ENCODE measurements at places on chromosomes 12 and 14.

DNA sequence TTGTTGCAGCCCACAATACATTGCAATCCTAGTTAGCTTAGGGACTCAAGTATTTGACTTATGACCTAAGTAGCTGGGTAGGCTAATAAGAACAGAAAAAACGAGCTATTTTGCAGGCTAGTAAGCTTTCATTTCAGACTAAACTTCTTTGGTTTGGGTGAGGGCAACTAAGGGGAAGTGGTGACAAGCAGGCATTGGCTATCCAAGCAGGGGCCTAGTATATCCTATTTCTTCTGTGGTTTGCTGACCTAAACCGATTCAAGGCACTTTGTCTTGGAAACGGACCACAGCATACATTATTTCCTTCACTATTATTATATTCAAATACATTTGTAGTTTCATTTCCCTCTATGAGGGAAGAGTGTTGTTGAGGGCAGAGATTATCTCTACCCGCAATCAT is 21.6 kb upstream of the SLC5A8 start:
- DNase-seq = no peak

DNA sequence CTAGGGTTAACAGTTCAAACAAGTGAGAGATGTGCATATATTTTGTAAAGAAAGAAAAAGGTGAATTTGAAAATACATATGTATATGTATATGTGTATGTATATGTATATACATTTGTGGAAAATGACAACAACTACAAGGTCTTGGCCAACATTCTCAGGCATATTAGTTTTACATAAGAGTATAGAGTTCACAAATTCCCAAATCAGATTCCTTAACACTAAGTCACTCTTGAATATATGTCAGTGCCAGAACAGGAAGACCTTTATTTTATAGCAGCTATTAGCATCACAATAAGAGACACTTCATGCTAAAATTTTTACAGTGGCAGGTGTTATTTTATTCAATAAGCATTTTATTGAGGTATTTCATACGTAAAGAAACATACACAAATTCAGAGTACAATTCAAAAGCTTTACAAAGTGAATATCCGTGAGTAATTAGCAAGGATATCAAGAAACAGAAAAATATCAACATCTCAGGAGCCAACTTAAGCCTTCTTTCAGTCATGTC is 179.7 kb downstream of the SLC6A15 start:
- DNase-seq = no peak

DNA sequence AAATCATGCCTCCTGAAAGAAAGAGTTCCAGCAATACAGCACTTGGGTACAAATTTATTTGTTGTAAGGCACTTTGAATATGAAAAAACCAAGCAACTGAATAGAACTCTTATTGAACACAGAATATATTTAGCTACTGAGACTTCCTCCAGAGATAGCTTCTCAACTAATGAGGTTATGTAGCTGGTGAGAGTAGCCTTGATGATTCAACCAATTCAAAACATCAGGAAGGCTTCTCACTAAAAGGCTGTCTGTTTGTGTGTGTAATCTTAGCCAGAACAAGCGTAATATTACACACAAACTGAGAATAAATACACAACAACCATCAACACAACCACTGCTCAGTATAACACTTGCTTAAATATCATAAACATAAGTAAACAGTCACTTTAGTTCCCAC is 20.4 kb downstream of the EIF2B2 start:
- peak; percentile 28 for DNase-seq

DNA sequence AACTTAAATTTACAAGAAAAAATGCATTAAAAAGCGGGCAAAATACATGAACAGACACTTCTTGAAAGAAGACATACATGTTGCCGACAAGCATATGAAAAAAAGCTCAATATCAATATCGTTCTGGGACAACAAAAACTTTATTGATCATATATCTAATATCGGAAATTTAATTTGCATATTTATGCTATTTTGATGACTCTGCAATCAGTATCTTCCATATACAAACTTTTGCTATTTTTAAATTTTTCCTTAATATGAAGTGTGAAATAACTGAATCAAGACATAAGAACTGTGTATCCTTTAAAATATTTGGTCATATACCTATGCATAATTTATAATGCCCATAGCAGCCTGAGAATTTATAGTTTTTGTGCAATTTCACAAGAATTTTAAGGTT is 224.6 kb downstream of the ALX1 start:
- no peak for DNase-seq

- DNase-seq = no peak
Observed at GRCh38 chr12:94418517-94418916, 41.1 kb downstream of the CEP83 start.

GRCh38 chr12:524167-524951 is 64.6 kb downstream of the B4GALNT3 start:
- DNase-seq = no peak
